ENCODE measurements at places on chromosomes 7 and 10.

- no peak for DNase-seq
Measured at GRCh38 chr7:85185424-85186082, 1.3 kb downstream of the SEMA3D start.

DNA sequence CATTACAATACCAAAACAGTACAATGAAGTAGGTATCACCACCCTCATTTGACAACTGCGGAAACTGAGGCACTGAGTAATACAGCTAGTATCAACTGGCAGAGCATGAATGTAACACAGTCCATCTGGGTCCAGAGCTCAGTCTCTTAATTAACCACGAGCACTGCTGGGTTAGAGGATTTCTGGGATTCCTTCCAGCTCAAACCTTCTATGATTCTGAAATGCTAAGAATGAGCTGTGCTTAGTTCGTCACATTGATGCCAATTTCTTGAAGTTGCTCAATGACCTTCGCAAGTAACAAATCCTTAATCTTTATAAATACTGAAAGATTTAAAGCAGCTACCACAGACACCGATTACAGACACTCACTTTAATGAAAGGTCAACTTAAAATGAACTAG is 62.5 kb downstream of the SGMS1 start:
- no peak for DNase-seq

GRCh38 chr10:1274111-1274661 is 218.0 kb downstream of the WDR37 start:
- DNase-seq: no peak

DNA sequence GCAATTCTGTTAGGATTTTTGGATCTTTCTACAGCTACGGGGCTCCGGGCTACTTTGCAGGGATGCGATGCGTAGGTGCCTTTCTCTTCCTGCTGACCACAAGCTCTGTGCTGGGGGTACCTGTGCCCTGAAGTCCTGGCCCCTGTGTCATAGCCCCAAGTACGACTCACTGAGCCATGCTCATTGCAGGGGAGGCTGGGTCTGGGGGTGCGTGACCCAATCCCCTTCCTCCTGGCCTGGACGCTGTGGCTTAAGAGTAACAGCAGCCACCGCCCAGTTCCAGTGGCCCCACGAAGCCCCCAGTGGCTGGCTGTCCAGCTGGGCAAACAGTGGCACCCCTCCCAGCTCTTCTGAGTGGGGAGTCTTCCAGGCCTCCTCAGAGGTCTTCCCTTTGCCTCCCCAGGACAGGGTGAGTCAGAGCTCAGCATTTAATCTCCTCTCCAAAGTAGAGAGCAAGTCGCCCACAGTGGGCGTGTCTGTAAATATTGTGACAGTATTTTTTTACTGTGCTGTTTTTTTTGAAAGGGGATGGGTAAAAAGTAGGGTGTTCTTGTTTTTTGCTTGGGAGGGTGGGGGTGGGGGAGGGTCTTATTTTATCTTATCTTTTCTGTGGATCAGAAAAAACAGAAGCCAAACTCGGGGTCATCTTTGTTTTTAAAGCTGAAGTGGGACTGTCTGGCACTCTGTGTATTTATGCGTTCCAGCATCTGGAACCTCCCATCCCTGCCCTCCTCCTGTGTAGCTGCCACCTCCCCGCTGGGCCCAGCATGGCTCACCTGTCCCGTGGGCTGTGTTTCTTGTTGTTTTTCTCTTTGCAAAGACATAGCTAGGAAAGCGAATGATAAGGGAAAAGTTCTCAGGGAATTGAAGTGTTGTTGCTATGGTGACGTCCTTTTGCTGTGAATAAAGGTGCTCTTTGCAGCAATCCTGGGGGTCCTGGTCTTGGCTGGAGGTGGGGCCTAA is 8.2 kb downstream of the LFNG start:
- DNase-seq: peak; percentile 51

- DNase-seq: no peak
Measured at GRCh38 chr10:7571981-7572380, 94.8 kb downstream of the ITIH5 start.

GRCh38 chr7:87217983-87218653 is 1.4 kb downstream of the TMEM243 start:
- DNase-seq: no peak

GRCh38 chr10:93907059-93907458 is 13.3 kb downstream of the SLC35G1 start:
- no peak for DNase-seq

- no peak for DNase-seq
Measured at GRCh38 chr10:122655524-122656307, 43.9 kb downstream of the C10orf120 start.

DNA sequence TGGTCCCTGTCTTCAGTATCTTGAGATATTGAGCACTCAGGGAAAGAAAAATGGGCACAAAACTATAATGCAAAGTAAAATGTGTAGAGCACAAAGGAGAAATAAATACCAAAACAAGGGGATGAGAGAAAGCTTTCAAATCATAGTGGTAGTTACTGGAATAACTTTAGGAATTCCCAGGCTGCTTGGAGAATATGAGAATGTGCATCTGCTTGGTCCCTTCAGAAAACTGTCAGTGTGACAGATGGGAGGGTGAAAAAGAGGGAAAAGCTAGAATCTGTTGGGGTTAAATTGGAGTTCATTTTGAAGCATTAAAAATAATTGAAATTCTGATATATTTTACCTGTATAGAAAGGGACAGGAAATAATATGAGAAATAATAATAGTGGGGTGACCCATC is 15.3 kb downstream of the ST7 start:
- DNase-seq: no peak

GRCh38 chr10:12848439-12849173 is 152.9 kb downstream of the CCDC3 start:
- no peak for DNase-seq

- peak; percentile 64 for DNase-seq
Measured at GRCh38 chr7:151342102-151342646, 562 bp downstream of the NUB1 start.

GRCh38 chr7:157250605-157251228 is 86.1 kb upstream of the DNAJB6 start:
- peak; percentile 62 for DNase-seq

DNA sequence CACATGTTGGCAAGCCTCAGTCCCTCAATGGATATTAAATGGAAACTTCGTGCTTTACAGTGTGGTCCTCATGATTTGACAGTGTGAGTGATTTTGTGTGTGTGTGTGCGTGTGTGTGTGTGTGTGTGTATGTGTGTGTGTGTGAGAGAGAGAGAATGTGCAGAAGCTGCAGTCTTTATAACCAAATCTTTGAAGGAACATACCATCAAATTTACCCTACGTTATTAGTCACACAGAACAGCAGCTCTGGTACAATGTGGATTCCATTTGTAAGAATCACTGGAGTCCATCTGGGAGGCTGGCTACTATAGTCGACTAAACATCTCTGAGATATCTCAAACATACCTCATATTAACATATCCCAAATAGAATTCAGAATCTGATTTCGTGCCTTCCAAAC is 928.0 kb upstream of the POT1 start:
- no peak for DNase-seq

- peak; percentile 12 for DNase-seq
Measured at GRCh38 chr10:100744136-100744986, 1.0 kb upstream of the PAX2 start.

DNA sequence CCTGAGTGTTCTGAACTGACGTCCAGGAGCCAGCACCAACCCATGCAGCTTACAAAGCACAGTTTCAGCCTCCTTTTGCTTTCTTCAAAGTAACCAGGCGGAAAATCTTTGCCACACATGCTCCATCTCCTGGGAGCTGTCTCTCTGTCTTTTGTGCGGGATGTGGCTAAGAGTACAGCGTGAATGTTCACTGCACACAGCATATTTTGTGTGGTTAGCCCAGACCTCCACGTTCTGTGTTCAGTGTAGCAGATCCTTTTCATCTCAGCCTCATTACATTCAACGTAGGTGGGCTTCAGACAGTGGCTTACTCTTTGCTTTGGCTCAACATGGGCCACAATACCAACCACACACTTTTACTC is 200.8 kb downstream of the TNS3 start:
- no peak for DNase-seq

- DNase-seq: no peak
Measured at GRCh38 chr7:121003986-121004685, 15.6 kb downstream of the CPED1 start.

GRCh38 chr10:24235471-24235870 is 26.5 kb downstream of the KIAA1217 start:
- no peak for DNase-seq

DNA sequence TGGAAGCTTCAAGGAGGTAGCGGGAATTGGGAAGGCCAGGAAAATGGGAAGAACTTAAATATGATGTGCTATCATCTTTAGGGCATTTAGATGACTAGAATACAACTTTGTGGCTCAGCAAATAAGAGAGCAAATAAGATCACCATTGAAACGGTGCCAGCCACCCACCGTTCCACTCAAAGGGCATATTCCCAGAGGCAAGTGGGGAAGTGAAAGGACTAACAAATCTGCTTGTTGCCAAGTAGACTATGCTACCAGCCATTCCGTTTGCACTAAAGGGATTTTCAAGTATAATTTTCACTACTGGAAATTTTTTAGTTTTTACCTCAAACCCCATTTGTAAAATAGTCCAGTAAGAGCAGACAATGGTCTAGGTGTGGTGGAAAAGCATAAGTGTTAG is 4.0 kb upstream of the PPP1R3C start:
- no peak for DNase-seq

GRCh38 chr7:412313-412710 is 107.3 kb downstream of the PDGFA start:
- DNase-seq: no peak

DNA sequence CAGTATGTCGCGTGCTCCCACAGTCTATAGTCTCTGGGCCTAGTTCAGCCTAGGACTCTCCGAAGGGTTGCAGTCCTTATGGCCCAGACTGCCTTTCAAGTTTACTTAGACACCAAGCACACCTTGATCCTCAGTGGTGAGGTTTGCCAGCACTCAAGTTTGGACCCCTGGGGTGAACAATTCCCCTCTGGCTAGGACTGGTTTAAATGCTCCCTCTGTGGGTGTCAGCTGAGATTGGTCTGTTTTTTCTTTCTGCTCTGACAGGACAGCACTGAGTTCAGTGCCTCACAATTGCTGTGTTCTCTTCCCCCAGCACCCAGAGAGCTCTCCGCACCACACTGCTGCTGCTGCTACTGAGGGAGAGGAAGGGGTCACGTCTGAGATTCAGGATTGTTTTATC is 31.9 kb upstream of the AGR3 start:
- DNase-seq: no peak

GRCh38 chr7:130371046-130371445 is 9.2 kb upstream of the CPA1 start:
- DNase-seq: no peak

GRCh38 chr10:80472234-80473095 is 18.4 kb downstream of the TSPAN14 start:
- DNase-seq: peak; percentile 87

DNA sequence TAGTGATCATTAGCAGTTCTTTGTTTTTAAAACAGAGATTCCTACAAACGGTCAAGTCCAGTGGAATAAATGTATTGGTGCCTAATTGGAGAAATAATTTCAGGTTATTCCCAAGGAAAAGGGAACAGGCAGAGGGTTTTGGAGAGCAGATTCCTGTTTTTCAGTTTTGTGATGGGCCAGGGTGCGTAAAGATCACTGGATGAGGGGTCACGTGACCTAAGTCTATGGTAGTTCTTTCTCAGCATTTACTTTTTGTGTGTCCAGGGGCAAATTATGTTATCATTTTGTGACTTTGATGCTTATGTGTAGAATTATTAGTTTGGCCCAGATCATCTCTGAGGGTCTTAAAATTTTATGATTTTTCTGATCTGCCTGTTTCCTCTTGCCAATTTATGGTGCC is 15.2 kb downstream of the CHN2 start:
- DNase-seq: no peak

GRCh38 chr10:80408242-80409101 is at the start of gene PRXL2A:
TSS of gene PRXL2A (plus strand) at chr10:80408551. CDS start at chr10:80420468, 11,917 bp downstream.
- peak; percentile 83 for DNase-seq

DNA sequence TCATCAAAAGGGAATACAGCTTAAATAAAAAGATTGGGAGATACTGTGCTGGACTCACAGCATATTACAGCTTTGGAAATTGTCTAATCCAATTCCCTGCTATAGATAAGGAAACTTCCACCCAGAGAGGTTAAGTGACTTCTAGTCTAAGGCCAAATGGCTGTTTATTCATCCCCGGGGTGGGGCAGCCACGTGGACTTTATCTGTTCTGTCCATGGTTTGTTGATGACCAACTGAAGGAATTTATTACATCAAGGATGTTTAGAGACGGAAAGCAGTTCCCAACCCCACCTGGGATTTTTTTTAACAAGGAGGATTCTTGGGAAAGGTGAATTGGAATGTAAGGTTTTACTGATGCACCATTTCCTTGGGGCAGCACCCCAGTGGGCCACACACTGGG is 88.6 kb downstream of the ATXN7L1 start:
- DNase-seq: no peak

DNA sequence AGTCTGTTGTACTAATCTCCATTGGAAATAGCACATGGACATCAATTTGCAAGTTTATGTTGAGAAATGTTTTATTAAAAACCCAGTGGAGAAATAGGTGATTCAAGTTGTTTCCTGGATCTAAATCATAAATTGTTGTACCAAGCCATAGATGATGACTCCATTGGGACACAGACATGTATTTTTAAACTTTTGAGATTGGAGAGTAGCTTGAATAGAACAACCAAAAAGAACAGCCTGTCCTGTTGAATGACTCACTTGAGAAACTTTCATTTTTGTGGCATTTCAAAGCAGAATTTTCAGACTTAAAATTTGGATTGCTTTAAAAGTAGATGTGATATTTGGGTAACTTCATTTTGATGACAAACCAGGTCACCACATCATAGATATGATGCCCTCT is 197.5 kb downstream of the GPAM start:
- DNase-seq: no peak

- no peak for DNase-seq
Measured at GRCh38 chr10:58412502-58412961, 27.3 kb downstream of the TFAM start.

GRCh38 chr7:1025743-1026581 is 18.4 kb upstream of the GPR146 start:
- no peak for DNase-seq

DNA sequence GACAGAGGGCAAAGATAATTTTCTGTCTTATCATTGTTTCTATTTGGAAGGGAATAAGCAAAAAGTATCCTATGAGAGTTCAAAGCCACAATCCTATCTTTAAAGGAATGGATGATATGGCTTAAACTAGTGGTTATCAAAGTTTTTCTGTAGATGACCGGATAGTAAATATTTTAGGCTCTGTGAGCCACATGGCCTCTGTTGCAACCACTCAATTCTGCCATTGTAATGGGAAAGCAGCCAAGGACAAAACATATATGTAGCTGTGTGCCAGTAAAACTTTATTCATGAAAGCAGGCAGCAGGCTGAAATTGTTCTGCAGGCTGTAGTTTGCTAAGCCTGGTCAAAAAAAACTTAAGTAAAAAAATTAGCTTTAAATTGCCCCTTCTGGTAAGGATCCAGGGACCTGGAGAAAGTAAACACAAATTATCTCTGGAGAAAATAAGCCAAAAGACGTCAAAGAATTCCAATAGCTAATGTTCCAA is 73.3 kb downstream of the THSD7A start:
- no peak for DNase-seq

- peak; percentile 49 for DNase-seq
Measured at GRCh38 chr10:9331583-9332008, 1277.1 kb downstream of the GATA3 start.

GRCh38 chr10:80506189-80506575 is 31.5 kb upstream of the SH2D4B start:
- DNase-seq: no peak

- no peak for DNase-seq
Measured at GRCh38 chr7:131724776-131725345, 168.4 kb upstream of the PODXL start.

GRCh38 chr10:123241391-123242141 is 87.4 kb downstream of the BUB3 start:
- DNase-seq: peak; percentile 10

GRCh38 chr7:124308384-124308783 is 275.5 kb upstream of the TMEM229A start:
- no peak for DNase-seq

- peak; percentile 65 for DNase-seq
Measured at GRCh38 chr10:110363572-110364411, 59.1 kb upstream of the SMNDC1 start.

All from activated CD4-positive, alpha-beta T cell treated with anti-CD3 and anti-CD28 coated beads, Interleukin-2, amount 50 U/mL, for 16 hours (primary cell).